Glutamatergic neuron (in vitro differentiated cells): ENCODE measurements at places on chromosomes 13 and 19. TPM values are rescaled to one million over a fixed set of nuclear protein-coding genes. Genes with fewer than 3 reads are reported as not detected.

Gene TINCR
- 1.0 TPM for total RNA-seq

Gene PRSS57
- 0.78 TPM for total RNA-seq

Gene PGLYRP1
- total RNA-seq, result not detected

Gene IL4I1
- total RNA-seq, result 0.59 TPM
